ENCODE measurements at places on chromosomes 1 and 21. TPM values are rescaled to one million over a fixed set of nuclear protein-coding genes. Genes with fewer than 3 reads are reported as not detected.

THEM5 gene
- not detected for total RNA-seq

SPRR2A gene
- not detected for total RNA-seq

RHCE gene
- not detected for total RNA-seq

HSD3B2 gene
- not detected for total RNA-seq

LYPD8 gene
- total RNA-seq, result 0.45 TPM

CD164L2 gene
- not detected for total RNA-seq

CHI3L1 gene
- not detected for total RNA-seq

HSD3B1 gene
- not detected for total RNA-seq

SLFNL1 gene
- total RNA-seq, result not detected

PADI1 gene
- total RNA-seq, result 0.86 TPM

LCE1E gene
- not detected for total RNA-seq

CCDC30 gene
- total RNA-seq, result 1.2 TPM

KHDC4 gene
- total RNA-seq, result 22.8 TPM

AGO1 gene
- 3.4 TPM for total RNA-seq

VASH2 gene
- total RNA-seq, result 3.7 TPM

PRDM16 gene
- 0.31 TPM for total RNA-seq

PDPN gene
- not detected for total RNA-seq

IRF6 gene
- total RNA-seq, result 0.05 TPM

TRIM46 gene
- 1.8 TPM for total RNA-seq

ANGPTL1 gene
- total RNA-seq, result not detected

SLC22A15 gene
- 0.74 TPM for total RNA-seq

ZYG11A gene
- total RNA-seq, result 2.9 TPM

C1orf116 gene
- 5.8 TPM for total RNA-seq

RABIF gene
- 14.5 TPM for total RNA-seq

PTPN14 gene
- total RNA-seq, result 13.0 TPM

HUNK gene
- 1.2 TPM for total RNA-seq

NHLH1 gene
- total RNA-seq, result 0.34 TPM

NPR1 gene
- total RNA-seq, result 1.4 TPM

NT5C1A gene
- total RNA-seq, result not detected

CD58 gene
- 11.7 TPM for total RNA-seq

NTMT2 gene
- total RNA-seq, result not detected

RAB42 gene
- total RNA-seq, result 2.2 TPM

PLA2G2A gene
- not detected for total RNA-seq

TCP10L gene
- 0.70 TPM for total RNA-seq

PRRX1 gene
- not detected for total RNA-seq

S100A3 gene
- total RNA-seq, result 115 TPM

AGRN gene
- 124 TPM for total RNA-seq

CLDN14 gene
- total RNA-seq, result not detected

SMIM34 gene
- total RNA-seq, result not detected

RORC gene
- not detected for total RNA-seq

NR0B2 gene
- total RNA-seq, result not detected

ZMYND12 gene
- 0.23 TPM for total RNA-seq

PCAT6 gene
- total RNA-seq, result 1.4 TPM

IL20 gene
- not detected for total RNA-seq

POTED gene
- not detected for total RNA-seq

CXADR gene
- total RNA-seq, result 12.1 TPM

KDF1 gene
- total RNA-seq, result not detected

SLC5A9 gene
- total RNA-seq, result not detected

PAPPA2 gene
- not detected for total RNA-seq

S100A7 gene
- total RNA-seq, result not detected

FCGR1A gene
- not detected for total RNA-seq

EIF4G3 gene
- 18.7 TPM for total RNA-seq

PHACTR4 gene
- total RNA-seq, result 22.3 TPM

LCE1C gene
- total RNA-seq, result not detected

HIVEP3 gene
- 2.0 TPM for total RNA-seq

RAB4A gene
- total RNA-seq, result 46.2 TPM
